LoVo (cell line): ENCODE measurements at places on chromosomes 7 and 10.

- DNase-seq = peak; percentile 66
These were observed 49.9 kb upstream of the SH2B2 start for GRCh38 chr7:102236592-102237287.

DNA sequence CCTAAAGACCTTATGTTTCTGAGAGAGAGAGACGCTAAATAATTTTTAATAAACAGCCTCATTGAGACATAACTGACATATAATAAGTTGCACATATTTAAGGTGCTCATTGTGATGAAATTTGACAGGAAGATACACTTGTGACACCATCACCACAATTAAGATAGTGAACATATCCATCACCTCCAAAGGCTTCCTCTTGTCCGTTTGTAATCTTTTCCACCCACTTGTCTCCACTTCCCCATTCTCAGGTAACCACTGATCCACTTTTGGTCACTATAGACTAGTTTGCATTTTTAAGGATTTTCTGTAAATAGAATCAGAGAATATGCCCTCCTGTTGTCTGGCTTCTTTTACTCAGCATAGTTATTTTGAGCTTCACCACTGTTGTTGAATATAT is 195.1 kb upstream of the WDR11 start:
- DNase-seq = no peak

GRCh38 chr7:70190281-70190680 is 592.0 kb downstream of the AUTS2 start:
- no peak for DNase-seq

DNA sequence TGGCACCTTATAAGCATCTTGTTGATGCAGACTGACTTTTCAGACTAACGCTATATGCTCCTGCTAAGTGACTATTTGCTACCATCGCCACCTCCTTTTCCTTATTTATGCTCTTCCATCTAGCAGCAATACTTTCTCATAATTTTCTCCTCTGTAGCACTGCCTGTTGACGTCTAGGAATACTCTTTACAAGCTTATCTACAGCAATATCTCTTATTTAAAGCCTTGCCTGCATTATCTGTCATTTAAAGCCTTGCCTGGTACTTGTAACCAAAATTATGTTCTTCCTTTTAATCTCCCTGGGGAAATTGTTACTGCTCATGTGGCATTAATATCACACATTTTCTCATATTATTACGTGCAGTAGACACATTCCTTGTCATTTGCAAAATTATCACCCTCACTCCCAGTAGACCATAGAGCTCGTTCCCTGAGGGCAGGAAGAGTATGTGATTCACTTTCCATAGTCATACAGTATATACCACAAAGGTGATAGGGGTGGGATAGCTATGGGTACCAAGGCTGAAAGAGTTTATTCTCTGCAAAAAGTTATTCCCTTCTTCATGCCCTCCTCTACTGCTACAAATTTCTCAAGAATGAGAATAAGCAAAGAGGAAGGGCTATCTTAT is 359.7 kb upstream of the PCDH15 start:
- DNase-seq = no peak

- no peak for DNase-seq
These were observed 71.8 kb downstream of the LRRN3 start for GRCh38 chr7:111162692-111163091.

DNA sequence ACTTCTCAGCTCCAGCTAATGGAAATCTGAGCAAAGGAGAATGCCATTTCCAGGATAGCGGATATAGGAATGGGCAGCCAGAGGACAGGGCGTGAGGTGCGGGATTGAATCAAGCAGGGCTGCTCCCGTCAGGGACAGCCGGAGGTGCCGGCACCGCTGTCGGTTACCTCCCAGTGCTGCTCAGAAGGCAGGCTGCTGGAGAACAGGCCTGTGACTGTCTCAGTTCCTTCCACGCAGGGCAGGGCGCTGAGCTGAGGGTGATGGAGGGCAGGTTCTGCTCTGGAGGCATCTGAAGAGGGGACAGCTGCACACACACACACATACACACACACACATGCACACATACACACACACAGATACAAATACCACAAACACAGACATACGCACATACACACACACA is 111.1 kb downstream of the DOCK1 start:
- DNase-seq = no peak
